ENCODE measurements at places on chromosomes 3 and 15. TPM values are rescaled to one million over a fixed set of nuclear protein-coding genes. Genes with fewer than 3 reads are reported as not detected.

GRCh38 chr3:9980251-9980650 is 6.4 kb downstream of the EMC3 start:
- no peak for DNase-seq

- DNase-seq: no peak
Observed at GRCh38 chr3:169173636-169174035, 489.9 kb downstream of the MECOM start.

DNA sequence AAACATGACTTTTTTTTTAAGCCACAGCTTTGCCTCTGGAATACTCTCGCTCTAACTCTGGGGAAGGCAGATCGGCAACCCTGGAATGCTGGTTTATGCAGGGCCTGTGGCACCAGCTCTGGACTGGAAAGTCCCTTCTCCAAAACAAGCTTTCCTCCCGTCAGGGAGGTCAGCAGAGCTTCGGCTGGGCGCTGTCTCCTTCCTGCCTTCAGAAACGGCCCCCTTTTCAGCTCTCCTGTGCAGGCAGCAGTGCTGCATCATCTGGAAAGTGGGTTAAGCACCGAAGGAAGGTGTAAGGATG is 42.7 kb upstream of the SKOR1 start:
- peak; percentile 9 for DNase-seq

DNA sequence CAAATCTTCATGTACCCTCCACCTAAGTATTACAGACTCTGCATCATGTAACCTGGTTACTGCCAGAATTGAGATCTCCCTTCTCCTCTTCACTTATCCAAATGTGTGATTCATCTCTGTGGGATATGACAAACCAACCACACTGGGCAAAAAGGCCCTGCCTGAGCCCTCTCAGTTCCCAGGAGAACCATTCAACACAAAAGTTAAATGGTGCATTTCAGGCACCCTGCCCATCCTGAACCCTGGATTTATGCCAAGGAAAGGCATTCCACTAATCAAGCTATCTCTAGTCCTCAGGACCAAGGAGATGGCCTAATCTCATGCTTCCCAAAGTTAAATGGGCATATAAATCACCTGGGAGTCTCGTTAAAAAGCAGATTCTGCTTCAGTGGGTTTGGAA is 108.5 kb downstream of the TNIK start:
- peak; percentile 58 for DNase-seq

The ASB14 gene
- not detected for total RNA-seq

The NANOGP8 gene
- total RNA-seq: not detected
